Kasumi-1 (cell line): ENCODE measurements at places on chromosomes 13 and 19.

DNA sequence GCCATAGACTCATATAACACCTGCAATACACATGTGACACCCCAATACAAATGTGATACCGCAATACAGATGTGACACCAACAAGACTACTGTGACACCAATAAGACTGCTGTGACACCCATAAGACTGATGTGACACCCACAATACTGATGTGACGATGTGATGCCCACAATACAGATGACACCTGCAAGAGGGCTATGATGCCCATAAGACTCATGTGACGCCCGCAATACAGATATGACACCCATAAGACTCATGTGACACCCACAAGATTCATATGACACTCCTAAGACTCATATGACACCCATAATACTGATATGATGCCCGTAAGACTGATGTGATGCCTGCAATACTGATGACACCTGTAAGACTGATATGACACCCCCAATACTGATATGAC is 113.0 kb downstream of the MRPL57 start:
- DNase-seq = no peak

DNA sequence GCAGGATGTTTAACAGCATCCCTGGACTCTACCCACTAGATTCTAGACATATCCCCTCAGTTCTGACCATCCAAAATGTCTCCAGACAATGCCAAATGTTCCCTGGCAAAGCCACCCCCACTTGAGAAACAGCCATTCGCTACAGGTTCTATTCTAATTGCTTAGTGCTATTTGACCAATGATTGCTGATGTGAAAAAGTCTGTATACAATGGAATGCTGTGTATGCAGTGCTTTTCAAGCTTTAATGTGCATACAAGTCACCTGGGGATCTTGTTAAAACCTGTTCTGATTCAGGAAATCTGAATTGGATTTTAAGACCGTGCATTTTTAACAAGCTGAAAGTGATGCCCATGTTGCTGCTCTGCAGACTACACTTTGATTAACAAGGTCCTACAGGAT is 331.8 kb upstream of the KLF12 start:
- DNase-seq = no peak

DNA sequence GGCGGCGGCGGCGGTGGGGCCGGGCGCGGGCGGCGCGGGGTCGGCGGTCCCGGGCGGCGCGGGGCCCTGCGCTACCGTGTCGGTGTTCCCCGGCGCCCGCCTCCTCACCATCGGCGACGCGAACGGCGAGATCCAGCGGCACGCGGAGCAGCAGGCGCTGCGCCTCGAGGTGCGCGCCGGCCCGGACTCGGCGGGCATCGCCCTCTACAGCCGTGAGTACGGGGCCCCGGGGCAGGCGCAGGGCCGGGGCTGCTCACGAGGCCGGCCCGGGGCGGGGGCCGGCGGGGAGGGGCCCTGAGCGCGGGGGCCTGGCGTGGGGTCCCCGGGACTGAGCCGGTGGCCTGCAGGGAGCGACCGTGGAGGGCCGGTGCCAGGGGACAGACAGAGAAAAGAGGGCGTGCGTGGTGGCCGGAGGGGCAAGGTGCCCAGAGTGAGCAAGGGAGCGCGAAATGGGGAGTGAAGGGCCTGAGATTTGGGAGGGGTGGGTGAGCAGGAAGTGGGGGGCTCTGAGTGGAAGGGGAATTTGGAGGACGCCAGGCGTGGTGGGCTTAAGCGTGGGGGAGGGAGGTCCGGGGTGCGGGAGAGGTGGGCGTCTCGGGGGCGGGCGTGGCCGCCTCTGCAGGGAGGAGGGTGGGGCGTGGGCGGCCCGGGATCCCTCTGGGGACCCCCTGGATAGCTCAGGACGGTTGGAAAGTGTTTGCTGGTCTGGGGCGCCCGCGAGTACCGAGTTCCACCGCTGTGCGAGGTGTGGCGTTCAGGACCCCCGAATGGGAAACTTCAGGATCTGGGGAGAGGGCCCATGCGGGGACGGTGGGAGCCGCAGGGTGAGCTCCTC is 575 bp downstream of the CARM1 start:
- DNase-seq = peak; percentile 8

GRCh38 chr19:57888560-57889231 is at the start of gene ZNF814:
ZNF814 (minus strand) TSS chr19:57889037; CDS start chr19:57888802, 235 bp downstream.
- DNase-seq = no peak

GRCh38 chr19:54029930-54030490 is 33.7 kb downstream of the VSTM1 start:
- DNase-seq = peak; percentile 77
